ENCODE measurements at places on chromosomes 3 and 15.

- no peak for DNase-seq
Observed at GRCh38 chr3:132563420-132564069, 33.5 kb upstream of the ACKR4 start.

GRCh38 chr3:10010878-10011465, 15.3 kb upstream of the FANCD2 start:
- DNase-seq = peak; percentile 92

- DNase-seq = no peak
Observed at GRCh38 chr15:38941399-38941953, 376.9 kb upstream of the RASGRP1 start.

DNA sequence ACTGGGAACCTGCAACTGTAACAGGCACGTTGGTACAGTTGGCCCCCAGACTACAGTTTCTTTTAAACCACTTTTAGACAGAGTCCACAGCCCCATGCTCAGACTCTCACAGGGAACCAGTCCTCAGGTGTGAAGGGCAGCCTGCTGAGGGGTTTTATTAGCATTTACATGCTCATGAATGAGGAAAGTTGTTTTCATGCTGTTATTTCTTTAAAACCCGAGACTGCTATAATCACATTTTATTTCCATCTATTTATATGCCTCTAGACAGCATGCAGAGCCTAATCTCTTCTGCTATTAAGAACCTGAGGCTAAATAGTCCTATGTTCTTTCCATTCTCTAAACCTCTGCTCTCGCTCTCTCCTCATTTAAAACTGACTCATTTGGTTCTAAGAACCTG, 26.3 kb upstream of the FSIP1 start:
- DNase-seq = no peak

GRCh38 chr3:129324855-129325254, 46.2 kb downstream of the HMCES start:
- no peak for DNase-seq

GRCh38 chr3:23106666-23107065, 96.5 kb upstream of the UBE2E2 start:
- no peak for DNase-seq

DNA sequence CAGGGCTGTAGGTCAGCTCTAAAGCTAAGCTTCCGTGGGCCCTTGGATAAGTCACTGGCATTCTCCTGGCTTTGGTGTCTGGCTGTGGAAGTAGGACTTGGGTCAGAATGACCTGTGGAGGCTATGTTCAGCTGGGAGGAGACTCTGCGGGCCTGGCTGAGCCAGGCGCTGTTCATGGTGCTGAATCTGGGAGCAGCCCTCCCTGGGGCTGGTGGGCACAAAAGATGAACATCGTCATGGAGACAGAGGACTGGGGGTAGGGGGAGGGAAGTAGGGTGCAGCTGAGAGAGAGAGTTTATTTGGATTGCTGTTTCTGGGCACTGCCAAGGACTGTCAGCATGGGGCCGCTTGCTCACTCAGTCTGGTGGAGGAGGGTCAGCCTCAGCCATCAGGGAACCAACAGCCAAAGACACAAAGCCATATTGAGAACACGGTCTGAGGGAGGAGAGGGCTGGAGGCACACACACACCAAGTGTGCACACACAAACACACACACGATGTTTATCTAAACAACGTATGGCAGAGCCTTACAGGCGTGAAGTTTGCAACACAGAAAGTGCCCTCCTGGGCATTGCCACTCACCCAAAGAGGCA, 120.7 kb upstream of the LINGO1 start:
- DNase-seq = peak; percentile 33

GRCh38 chr3:48528048-48528447, 24.1 kb upstream of the SHISA5 start:
- DNase-seq = no peak

GRCh38 chr3:13508496-13508895, 28.4 kb downstream of the HDAC11 start:
- no peak for DNase-seq
